NCI-H1092 treated with DMSO at 0.1 percent for 48 hours (cell line): ENCODE measurements at places on chromosomes 1 and 21.

GRCh38 chr1:236654957-236655356, 31.3 kb upstream of the ACTN2 start:
- DNase-seq: no peak

GRCh38 chr21:36718951-36719501, 20.1 kb downstream of the SIM2 start:
- no peak for DNase-seq

DNA sequence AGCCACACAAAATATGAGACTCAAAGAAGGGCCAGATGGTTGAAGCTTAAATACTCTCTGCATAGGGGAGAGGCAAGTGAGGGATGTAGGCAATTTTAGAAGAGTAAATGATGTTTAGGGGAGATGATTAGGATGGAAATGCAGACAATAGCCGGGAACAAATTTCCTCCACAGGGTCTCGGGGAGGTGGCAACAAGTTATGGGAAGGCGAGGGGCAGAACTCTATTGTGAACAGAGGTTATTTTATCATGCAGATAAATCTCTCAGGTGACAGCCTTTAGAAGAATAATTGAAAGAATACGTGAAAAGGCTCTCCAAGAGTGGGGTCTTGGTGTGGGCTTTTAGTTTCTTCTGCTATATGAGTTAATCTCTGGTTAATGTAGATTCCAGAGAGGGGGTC, 166.7 kb downstream of the GALNT2 start:
- no peak for DNase-seq

GRCh38 chr1:118325550-118326225, 140.7 kb upstream of the SPAG17 start:
- no peak for DNase-seq

GRCh38 chr1:32933742-32934322, 30.8 kb downstream of the RNF19B start:
- DNase-seq: no peak

DNA sequence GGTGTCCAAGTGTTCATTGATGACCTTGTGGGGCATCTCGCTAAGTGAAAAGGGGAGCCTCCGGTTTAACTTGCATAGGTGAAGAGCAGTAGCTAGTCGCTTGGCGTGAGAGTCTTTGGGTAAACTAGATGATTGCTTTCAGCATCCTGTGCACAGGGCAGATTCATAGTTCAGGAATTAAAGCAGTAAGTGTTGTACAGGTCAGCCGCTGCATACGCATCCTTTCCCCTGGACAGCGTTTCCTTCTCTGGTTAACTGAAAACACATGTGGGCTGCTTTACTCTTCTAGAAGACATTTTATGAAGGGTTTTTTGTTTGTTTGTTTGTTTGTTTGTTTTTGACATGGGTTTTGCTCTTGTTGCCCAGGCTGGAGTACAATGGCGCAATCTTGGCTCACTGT, 12.1 kb downstream of the NDUFV3 start:
- no peak for DNase-seq

DNA sequence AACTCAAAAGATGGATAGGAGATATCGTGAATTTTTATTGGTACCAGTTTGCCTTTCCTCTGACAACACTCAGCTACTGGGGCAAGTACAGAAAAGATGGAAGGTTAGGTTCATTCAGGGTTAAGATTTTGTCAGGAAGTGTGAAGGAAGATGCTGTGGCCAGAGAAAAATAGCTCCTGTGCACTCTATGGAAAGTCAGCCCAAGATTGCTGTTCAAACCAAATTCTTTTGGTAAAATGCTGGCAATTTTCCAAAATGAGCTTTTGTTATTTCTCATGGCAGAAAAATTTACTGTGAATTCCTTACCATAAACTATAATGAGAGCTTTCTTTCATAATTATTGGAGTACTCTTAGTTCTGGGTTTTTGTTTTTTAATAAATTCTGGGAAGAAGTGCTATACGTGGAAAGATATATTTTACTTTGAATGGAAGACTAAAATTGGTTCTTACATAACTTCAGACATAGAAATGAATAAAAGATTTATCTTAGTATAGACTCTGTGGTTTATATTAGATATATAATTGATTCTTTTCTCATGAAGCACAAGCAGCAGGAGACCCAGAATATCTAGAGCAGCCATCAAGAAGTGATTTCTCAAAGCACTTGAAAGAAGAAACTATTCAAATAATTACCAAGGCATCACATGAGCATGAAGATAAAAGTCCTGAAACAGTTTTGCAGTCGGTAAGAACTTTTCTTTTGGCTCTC, 112.2 kb downstream of the USP25 start:
- DNase-seq: no peak

DNA sequence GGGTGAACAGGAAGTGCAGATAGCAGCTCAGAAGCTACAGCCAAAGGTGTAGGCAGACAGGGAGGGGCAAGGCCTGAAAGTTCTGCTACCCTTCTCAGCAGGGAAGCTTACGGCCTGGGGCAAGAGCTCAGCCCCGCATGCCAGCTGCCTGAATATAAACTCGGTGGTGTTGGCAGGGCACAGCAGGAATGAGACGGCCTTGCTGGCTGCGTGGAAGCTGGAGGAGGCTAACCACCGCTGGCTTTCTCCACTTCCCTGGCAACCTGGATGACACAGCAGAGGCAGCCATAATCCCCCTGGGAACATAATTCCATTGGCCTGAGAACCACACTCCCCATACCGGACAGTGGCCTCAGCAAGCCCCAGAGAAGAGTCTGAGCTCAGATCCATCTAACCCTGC, 81.9 kb upstream of the PRRC2C start:
- no peak for DNase-seq

DNA sequence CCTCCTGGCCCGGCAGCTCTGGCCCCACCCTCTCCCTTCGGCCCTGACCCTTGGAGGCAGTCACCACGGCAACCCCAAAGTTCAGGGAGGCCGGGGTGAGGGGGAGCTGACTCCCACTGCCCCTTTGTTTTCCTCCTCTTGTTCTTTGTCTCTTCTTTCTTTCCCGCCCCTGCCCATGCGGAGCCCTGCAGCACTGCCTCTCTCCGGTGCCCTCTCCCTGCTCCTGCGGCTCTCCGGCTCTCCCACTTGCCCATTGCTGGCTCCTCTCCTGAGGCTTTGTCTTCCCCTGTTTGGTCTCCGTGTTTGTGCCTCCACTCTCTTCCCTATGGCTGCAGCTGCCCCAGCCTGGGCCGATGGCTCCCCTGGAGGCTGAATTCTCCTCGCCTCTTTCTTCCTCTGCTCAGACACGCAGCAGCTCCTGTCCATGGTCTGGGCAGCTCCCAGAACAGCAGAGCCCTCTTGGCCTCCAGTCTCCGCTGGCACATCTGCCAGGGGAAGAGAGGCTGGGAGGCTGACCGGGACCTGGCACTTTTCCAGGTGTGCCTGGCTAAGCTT, 5.8 kb downstream of the CELSR2 start:
- DNase-seq: no peak

DNA sequence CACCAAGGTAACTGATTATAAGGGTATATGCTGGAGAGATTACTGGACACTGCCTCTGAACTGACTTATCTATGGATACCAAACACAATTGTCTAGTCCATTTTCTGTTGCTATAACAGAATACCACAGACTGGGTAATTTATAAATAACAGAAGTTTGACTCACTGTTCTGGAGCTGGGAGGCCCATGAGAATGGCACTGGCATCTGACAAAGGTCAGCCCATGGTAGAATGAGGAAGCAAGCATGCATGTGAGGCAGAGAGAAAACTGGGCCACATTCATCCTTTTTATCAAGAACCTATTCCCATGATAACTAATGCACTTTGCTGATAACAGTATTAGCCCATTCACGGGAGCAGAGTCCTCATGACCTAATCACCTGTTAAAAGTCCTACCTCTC, 37.4 kb downstream of the FCER1A start:
- no peak for DNase-seq

DNA sequence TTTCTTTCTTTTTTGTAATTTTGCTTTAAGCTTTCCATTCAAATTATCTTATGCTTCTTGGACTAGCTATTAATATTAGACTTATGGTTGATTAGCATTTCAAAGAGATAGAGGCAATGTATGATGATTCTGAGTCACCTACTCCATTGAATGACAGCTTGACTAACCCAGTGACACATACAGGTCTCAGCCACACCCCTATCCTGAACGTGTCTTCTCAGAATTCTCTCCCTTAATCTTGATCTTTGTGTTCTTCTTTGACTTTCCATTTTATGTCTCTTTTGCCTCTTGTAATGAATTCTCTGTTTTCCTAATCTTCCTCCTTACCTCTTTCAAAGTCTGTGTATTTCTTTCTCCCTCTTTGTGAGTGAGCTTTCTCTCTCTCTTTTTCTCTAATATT, 241.1 kb downstream of the PDE4B start:
- no peak for DNase-seq

DNA sequence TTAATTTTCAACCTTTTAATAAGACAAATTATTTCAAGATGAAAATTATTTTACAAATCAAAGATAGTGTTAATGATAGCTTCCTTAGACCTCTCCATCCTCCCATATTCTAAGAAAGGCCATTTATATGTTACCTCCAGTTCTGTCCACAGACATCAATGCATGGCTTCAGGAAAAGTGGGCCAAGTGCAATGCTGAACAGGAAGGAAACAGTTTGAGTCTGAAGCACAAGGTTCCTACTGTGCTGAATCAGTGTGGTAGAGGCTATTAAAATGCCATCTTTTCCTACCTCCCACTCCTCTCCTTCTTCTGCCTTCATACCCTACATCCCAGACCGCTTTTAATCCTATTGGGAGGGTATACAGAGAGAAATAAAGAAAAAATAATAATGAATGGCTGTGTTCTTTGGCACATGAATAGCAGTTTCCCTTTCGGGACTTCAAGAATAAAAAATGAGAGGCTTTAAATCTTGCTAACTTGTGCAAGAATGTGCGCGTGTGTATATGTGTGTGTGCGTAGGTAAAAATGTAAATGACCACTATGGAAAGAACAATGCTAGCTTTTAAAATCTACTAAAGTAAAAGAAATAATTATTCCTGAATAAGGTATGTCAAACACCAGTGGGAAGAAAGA, 62.6 kb upstream of the C1orf105 start:
- peak; percentile 33 for DNase-seq

DNA sequence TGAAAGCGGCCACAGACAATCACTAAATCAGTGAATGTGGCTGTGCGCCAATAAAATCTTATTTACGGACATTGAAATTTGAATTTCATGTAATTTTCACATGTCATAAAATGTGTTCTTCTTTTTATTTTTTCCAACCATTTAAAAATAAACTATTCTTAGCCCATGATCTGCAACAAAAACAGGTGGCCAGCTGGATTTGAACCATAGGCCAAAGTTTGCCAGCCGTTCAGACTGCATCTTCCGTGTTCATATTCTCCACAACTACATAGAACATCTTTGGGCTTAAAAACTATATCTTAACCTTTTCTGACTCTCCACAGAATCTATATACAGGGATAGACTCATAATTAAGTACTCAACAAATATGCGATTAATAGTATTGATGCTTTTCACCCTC, 81.2 kb upstream of the RALGPS2 start:
- DNase-seq: no peak

- DNase-seq: no peak
Measured at GRCh38 chr1:87300628-87301027, 28.1 kb upstream of the LMO4 start.

GRCh38 chr21:38859852-38860251, 54.1 kb downstream of the ETS2 start:
- no peak for DNase-seq

DNA sequence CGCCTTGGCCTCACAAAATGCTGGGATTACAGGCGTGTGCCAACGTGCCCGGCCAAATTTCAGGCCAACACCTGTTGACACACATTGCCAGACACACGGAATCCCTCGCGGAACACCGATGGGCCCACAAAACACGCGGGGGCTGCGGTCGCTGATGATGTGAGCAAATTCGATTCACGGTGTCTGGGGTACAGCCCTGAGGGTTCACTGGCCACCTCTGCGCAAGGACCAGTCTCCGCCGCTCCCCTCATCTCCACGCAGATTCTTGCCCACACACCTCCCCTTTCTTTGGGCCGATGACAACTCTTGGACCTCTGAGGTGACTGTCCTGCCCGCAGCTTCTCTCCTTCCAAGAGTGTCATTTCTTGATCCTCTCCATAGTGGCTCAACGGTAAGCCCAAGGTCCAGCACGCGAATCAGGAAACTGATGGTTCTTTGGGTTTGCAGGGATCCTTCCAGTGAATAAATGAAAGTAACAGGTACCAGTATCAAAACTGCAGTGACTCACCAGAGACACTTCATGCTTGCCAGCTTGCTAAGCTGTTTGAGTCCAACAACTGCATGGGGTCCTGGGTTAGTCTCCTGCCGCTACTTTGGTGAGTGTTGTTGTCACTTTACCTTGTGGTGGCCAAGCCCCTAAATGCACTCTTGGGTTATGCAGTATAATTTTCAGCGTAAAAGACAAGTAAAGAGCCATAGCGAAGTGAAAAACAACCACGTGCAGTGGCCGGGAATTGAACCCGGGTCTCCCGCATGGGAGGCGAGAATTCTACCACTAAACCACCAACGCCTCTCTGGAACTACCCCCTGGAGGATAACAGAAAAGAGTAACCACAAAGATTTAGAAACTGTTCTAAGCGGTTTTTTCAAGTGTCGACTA, 11.0 kb upstream of the RNU1-3 start:
- DNase-seq: no peak

DNA sequence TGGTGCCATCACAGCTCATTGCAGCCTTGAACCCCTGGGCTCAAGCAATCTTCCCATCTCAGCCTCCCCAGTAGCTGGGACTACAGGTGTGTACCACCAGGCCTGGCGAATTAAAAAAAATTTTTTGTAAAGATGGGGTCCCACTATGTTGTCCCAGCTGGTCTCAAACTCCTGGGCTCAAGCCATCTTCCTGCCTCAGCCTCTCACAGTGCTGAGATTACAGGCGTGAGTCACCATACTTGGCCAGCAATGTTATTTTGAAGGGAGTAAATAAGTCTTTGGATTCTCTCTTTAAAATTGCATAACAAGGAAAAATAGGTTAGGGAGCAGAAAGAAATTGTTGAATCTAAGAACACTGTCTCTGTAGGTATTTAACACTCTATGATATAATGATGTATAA, 111.3 kb downstream of the RPS6KC1 start:
- DNase-seq: no peak

DNA sequence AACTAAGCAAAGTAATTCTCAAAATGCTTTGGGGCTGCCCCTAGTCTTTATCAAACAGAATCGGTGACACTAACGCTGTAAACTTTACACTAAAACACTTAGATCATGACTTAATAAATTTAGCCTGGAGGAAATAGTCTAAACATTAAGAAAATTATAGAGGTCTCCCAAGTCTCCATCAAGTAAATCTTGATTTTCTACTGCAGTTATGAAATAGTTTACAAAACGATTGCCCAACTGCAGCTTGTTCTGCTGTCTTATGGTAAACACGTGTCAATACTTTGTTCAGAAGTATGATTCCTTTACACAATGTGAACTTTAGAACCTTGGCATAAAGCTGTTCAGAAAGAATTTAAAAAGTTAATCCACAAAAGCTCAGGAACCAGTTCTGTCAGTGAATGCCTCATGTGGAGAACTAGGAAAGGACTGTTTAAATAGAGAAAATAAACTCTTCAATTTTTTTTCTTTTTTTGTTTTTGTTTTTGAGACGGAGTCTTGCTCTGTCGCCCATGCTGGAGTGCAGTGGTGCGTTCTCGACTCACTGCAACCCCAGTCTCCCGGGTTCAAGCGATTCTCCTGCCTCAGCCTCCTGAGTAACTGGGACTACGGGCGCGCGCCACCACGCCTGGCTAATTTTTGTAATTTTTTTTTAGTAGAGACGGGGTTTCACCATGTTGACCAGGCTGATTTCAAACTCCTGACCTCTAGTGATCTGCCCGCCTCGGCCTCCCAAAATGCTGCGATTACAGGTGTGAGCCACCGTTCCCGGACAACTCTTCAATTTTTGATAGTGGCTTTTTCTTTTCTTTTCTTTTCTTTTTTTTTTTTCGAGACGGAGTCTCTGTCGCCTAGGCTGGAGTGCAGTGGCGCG, 1.6 kb downstream of the DDI2 start:
- no peak for DNase-seq

- DNase-seq: no peak
Measured at GRCh38 chr21:46626975-46627501, 8.4 kb upstream of the PRMT2 start.
